ENCODE measurements at places on chromosomes 4 and X.

GRCh38 chr4:82865592-82865991 lies 25.4 kb downstream of the SEC31A start:
- peak; percentile 15 for DNase-seq

DNA sequence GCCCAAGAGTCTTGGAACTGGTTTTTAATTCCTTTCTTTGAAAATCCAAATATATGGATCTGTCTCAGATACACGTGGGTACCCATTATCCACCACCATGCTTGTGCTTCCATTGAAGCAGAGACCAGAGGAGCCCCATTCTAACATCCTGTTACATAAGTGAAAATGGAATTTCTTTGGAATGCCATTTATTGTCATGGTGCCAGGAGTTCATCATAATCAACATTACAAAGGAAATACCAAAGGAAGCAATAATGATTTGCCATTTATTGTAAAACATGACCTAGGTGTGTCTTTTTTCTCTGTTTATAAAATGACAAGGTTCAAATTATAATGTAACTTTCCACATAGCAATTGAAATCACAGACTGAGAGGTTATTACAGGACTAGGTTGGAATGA lies 61.7 kb downstream of the PALLD start:
- DNase-seq: no peak

DNA sequence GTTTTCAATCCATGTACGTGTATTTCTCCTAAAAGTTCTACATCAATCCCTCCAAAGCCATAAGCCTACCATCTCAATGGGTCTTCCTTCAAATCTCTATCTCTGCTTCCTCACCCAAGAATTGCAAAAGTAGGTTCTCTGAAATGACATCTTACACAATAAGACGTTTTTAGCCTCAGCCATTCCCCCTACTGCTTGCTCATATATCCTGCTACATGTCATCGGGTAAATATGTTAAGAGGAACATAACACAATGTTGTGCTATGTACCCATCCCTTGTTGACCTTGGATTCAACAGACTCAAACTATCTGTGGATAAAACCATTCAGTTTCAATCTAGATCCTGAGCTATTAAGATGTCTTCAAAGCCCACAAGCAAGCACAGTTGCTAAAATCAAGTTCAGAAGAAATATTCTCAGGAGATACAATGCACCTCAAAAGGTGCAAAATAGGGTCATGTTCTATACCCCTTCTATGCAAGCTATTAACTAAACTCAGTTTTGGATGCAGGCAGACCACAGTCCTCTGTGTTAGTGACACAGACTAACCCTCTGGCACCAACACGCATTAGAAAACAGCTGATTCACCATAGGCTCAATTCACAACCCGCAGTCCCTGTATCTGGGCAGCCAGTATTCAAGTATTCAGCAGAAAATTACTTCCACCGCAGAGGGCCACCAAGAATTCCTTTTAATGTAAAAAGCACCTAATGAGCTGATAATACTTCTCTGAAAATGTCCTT lies 56.8 kb downstream of the CD99L2 start:
- no peak for DNase-seq

DNA sequence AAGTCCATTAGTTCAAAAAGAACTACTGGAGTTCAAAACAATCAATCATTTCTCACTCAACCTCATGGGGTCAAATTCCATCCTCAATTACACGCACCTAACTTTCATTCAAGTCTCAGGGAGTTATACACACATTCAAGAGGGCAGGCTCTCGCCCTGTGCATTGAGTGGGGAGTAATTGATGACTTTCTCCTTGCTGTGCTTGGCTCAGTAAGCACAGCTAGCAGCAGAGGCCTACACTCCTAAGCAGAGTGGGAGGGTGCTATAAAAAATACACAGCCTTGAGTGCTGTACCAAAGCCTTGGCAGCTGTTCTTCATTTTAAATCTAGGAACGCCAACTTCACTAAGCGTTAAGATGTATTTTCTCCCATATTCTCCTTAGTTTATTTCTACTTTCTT lies 958.3 kb upstream of the ADGRL3 start:
- DNase-seq: no peak

GRCh38 chrX:138127314-138127713 lies 561.4 kb downstream of the ZIC3 start:
- no peak for DNase-seq

DNA sequence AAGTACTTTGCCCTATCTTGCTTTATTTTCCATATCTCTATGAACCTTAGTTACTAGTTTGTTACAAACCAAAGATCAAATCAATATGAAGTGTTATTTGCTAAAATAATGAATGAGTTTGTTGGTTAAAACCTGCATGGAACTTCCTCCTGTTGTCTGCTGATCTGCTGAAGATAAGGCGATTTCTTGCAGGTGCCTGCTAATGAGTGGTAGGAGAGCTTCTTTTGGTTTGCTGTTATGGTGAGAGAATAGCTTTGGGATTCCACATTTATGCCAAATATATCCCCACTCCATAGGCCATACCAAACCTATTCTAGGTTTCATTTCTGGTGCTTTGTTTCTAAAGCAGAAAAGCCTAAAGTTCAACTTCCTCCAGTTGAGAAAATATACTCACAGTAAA lies 103.8 kb upstream of the PCDH10 start:
- no peak for DNase-seq

DNA sequence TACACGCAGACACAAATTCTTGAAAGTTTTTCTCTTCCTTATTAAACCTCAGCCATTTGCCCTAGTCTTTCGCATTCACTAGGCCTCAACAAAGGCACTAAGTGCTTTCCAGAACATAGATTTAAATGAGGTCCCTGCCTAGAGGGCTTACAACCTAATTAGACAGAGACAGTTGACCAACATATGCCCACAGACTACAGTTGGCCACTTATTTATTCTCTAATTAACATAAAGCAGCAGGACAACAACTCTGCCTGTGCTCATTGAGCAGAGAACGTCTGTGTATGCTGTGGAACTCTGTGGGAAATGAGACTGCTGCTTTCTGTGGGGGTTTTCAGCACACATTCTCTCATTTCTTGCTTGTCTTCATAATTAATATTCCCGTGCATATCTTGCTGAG lies 303.0 kb upstream of the TACR3 start:
- DNase-seq: no peak

GRCh38 chr4:139144161-139144859 lies 32.7 kb downstream of the ELF2 start:
- DNase-seq: no peak

DNA sequence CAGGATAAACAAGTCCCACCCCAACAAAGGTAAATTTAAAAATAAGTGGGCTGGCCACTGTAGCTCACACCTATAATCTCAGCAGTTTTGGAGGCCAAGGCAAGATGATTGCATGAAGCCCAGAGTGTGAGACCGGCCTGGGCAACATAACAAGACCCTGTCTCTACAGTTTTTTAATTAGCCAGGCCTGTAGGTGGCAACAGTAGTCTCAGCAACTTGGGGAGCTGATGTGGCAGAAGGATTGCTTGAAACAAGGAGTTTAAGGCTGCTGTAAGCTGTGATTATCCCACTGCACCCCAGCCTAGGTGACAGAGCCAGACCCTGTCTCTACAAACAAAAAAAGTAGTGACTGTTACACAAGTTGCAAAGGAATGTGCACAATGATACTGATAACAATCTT lies 74.6 kb upstream of the FAAH2 start:
- no peak for DNase-seq

DNA sequence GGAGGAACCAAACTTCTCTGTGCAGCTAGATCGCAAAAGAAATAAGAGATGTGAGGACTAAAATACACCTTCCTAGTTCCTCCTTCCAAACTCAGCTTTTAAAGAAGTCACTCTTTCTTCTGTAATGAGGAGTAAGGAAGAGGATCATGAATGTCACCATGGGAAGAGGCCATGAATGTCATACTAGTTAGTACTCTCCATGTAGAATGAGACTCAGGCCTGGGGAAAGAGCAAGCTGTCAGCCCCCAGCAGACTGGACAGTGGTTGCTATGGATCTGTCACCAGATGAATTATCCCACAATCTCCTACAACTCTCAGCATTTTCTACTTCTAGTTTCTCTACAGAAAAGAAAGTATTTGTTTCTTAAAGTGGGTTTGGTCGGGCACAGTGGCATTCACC lies 57.1 kb upstream of the PRDM8 start:
- DNase-seq: no peak

GRCh38 chr4:77232653-77233052 lies 75.6 kb downstream of the CCNG2 start:
- DNase-seq: no peak

- no peak for DNase-seq
Observed at GRCh38 chr4:133263104-133263503, 114.0 kb downstream of the PCDH10 start.

GRCh38 chr4:30535255-30535654 lies 184.9 kb upstream of the PCDH7 start:
- DNase-seq: no peak

GRCh38 chrX:19673375-19674040 lies 158.2 kb upstream of the MAP3K15 start:
- no peak for DNase-seq

DNA sequence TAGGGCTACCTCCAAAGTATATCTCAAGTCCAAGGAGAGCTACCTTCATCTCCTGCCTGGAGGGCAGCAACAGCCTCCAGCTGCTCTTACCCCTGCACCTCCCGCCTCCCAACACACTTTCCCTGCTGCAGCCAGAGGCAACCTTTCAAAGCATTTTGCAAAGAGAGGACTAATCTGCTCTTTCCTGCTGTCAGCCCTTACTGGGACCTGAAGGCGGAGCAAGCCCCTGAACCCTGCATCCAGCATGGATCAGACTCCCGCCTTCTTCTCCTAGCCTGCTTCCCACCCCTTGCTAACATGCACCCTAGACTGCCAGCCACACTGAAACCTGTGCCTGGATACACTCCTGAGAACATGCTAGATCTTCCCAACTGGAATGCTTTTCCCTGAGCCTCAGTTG lies 37.7 kb upstream of the VMA21 start:
- no peak for DNase-seq

DNA sequence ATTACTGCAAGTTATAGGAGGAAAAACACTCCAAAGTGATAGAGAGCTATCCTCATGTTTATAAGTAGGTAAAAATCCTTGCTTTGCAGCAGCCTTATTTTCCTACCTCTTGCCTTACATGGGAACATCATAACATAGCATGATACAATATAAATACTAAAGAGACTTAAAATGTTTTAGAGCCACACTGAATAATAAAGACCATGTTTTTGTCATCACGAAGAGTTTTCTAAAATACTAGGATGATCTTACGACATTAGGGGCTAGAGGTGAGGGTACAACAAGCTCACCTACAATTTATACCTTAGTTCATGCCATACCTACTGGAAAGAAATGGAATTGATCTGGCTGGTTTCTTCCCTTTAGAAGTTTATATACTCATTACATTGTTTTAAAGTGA lies 184.8 kb downstream of the FBXW7 start:
- DNase-seq: no peak

GRCh38 chr4:47075262-47075661 lies 43.9 kb downstream of the GABRB1 start:
- DNase-seq: no peak

- no peak for DNase-seq
Observed at GRCh38 chr4:38119668-38120385, 159.6 kb downstream of the PTTG2 start.

- no peak for DNase-seq
Observed at GRCh38 chr4:153223930-153224329, 19.7 kb downstream of the TRIM2 start.

Measured in CD4-positive, alpha-beta T cell treated with Interleukin-6 at 100 ng/mL for 8 hours (primary cell).